Mammary epithelial cell (primary cell): ENCODE measurements at places on chromosomes 7 and 10. TPM values are rescaled to one million over a fixed set of nuclear protein-coding genes. Genes with fewer than 3 reads are reported as not detected.

DNA sequence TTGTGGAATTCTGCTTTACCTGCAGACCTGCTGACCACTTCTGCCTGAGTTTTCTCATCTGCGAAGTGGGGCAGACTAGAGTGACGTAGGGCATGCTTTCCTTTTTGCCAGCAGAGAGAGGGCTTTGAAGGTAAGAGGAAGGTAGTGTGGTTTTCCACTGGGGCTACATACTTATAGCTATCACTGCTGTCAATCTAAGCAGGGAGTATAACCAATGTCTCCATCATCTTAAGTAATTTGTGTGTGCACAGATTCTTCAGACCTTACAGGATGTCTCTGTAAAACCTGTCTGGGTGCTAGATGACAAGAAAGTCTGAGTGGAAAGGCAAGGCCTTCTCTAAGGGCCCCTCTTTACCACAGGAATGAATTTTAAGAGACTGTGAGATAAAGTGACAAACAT, 106.8 kb downstream of the RBM20 start:
- no peak for DNase-seq

DNA sequence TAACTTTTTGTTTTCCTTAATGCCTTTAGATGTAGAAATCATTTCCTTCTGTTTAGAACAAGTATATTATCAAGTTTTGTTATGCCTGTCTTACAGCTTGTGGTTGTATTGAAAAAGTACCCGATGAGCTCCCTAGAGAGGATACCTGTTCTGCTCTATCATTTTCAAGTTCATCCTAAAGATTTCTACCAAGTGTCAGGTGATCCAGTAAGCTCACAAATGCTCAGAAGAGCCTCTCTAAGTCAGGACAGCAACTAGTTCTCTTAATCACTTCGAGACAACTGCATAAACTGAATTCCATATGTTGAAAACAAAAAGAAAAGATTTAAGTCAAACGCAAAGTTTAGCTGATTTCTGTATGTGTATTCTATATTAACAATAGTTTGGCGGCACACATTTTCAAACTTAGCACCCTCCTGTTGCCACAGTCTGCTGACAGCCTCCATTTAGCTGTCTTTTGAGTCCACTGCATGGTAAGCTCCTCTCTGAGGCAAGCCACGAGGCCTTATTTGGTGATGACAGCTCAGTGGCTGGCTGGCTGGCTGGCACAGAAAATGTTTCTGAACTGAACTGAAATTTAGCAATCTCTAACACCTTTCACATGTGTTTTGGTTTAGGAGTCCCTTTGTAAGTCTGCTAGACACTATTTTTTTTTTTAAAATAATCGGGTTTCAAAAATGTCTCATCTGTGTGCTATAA, 59.4 kb downstream of the SEMA3C start:
- DNase-seq: no peak

LIPN gene
- polyA plus RNA-seq: not detected

DNA sequence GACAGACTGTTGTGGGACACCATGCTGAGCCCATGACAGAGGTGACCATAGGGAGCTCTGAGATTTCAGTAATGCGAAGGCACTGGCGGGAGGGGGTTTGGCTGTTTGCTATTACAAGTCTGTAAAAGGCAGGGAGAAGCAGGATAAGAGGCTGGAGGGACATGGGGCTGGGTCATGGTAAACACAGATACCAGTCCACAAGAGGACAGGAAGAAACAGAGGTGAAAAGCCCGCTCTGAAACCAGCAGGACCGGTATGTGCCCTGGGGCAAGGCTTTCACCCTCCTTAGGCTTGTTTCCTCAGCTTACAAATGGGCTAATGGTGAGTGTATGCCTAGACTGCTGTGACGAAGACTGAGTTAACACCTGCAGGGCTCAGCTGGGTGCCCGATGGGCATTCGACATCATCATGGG, 34.1 kb downstream of the ANXA11 start:
- DNase-seq: no peak

GRCh38 chr10:4344492-4344994, 481.5 kb upstream of the AKR1E2 start:
- DNase-seq: peak; percentile 99

GTPBP10 gene
- polyA plus RNA-seq: 12.1 TPM

- peak; percentile 74 for DNase-seq
These were observed 10.8 kb downstream of the TLX1 start for GRCh38 chr10:101141616-101142532.

MNX1 gene
- polyA plus RNA-seq: 0.10 TPM

HTRA1 gene
- 615 TPM for polyA plus RNA-seq

CHRM2 gene
- polyA plus RNA-seq: not detected

GRCh38 chr7:26279405-26279804, 12.3 kb upstream of the SNX10 start:
- no peak for DNase-seq

DNA sequence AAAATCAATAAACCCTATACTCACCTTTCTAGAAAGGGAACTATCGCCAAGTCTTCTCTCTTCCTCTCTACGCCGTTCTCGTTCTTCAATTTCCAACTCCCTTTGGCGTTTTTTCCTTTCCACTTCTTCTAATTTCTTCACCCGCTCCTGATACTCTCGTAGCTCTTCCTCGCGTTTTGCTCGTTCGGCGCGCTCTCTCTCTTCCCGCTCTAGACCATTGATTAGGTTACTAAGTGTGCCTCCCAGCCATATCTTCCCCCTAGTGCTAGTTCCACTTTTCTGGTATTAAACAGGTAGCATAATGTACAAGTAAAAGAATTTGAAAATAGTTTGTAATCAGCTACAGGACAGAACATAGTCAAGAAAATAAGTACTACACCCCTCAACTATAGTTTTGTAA, 20.3 kb downstream of the NANOS1 start:
- DNase-seq: no peak

ESYT2 gene
- polyA plus RNA-seq: 60.5 TPM
